ENCODE measurements at places on chromosomes 5 and 9.
A peak's percentile ranks its signal among the peaks of the same experiment; 100 is the strongest.

GRCh38 chr5:43336159-43336558 is 22.9 kb upstream of the HMGCS1 start:
- no peak for DNase-seq

GRCh38 chr5:66744040-66744439 is 147.8 kb downstream of the MAST4 start:
- DNase-seq: no peak

- peak; percentile 78 for DNase-seq
Observed at GRCh38 chr5:126054577-126055347, 368.4 kb upstream of the GRAMD2B start.

DNA sequence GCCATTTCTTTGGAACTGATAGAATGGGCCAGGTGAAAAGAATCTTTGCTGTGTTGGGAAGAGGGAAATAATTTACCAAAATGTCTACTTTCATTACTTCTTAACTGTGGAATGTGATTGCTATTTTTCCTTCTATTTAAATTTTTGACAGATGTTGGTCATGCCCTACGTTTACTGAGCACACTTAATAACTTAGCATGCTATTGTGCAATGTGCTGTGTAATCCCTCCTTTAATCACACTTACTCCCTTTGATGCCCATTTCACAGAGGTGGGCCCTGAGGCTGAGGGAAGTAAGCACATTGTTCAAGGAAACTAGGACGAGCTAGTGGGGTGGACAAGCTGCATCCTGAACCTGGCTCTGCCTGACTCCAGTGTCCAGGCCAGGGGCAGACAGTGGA is 47.8 kb upstream of the INSYN2B start:
- no peak for DNase-seq

DNA sequence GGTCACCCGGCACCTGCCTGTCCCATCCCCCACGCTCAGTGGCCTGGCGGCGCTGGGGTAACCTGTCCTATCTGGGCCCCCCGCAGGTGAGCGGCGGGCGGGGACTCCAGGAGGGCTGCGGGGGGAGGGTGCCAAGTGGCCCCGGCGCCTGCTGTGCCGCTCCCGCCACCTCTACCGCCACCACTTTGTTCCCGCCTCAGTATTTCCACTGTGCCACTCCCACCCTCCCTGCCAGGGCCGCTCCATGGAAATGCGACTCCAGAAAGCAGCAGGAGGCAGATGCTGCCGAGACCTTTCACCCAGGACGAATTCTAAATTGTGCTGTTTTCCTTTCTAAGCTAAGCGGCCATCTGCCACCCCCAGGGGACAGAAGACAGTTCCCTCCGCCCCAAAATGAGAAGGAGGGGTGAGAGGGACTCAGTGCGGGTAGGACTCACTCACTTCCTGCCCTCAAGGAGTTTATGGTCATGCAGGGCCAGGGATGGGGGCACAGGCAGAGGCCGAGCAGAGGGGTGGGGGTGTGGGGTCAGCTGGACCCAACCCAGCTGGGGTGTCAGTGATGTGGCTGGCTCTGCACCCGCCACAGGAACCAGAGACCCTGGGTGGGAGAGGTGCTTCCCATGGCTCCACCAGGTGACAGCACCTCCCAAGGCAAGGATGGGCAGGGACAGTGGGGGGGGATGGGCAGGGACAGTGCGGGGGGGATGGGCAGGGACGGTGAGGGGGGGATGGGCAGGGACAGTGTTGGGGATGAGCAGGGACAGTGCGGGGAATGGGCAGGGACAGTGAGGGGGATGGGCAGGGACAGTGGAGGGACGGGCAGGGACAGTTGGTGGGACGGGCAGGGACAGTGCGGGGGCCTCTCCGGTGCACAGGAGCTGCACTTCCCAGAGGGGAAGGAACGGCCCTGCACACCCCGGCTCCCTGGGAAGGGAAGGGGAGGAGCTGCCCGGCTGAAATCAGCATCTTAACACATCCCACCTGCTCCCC is 17.8 kb downstream of the NOTCH1 start:
- peak; percentile 35 for DNase-seq

GRCh38 chr5:173412566-173412965 is 84.4 kb upstream of the STC2 start:
- DNase-seq: no peak

GRCh38 chr5:168184103-168184502 is 107.3 kb upstream of the WWC1 start:
- DNase-seq: no peak

GRCh38 chr9:109780453-109781033 is 545 bp downstream of the PALM2AKAP2 start:
- DNase-seq: no peak

GRCh38 chr5:180590543-180591310 is 572 bp downstream of the SCGB3A1 start:
- DNase-seq: no peak

- DNase-seq: no peak
Observed at GRCh38 chr9:3951161-3951665, 348.7 kb downstream of the GLIS3 start.

GRCh38 chr5:44909004-44909403 is 100.3 kb downstream of the MRPS30 start:
- DNase-seq: no peak

GRCh38 chr5:157323107-157323706 is 57.3 kb downstream of the CYFIP2 start:
- no peak for DNase-seq

DNA sequence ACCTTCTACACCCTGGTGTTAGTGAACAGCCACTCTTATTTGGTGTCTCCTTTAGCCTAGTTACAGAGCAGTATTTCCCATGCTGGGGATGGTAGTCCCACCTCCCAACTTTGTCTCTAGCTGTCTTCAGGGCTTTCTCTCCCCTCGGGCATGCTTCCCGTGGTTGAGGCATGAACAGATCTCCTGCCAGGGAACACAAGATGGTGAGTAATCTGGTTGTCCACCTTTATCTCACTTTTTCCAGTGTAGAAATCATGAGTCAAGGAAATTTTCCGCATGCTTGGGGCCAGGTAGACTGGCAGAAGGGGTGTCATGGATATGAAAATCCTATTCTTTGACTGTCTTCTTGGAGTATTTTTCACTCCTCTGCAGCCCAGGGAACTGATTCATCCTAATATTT is 532.9 kb downstream of the ANXA1 start:
- DNase-seq: no peak

DNA sequence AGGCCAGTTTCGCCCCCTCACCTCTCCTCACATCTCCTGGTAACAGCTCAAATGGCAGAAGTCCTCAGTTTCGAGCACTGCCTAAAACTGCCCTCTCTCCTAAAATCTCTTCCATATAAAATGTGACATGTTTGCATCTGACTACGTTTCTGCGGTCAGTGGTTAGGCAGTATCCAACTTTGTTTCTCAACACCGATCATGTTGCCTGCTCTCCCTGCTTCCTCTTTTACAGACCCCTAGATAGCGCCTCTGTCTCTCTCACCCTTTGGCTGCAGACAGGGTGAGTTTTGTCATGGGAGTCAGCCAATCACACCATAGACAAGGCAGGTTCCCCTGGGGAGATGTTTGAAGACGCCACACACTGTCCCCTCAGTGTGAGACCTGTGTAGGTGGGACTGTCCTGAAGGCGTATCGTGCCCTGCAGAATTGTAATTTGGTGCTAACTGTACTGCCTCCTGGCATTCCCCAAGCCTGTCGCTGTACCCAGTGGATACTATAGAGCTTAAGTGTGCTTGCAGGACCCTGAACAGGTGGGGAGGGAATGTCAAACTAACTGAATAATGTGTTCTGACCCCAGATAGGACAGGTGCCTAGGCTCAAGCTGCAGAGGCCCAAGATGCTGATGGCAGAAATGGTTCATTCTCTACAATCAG is 1.1 kb downstream of the HEXB start:
- no peak for DNase-seq

DNA sequence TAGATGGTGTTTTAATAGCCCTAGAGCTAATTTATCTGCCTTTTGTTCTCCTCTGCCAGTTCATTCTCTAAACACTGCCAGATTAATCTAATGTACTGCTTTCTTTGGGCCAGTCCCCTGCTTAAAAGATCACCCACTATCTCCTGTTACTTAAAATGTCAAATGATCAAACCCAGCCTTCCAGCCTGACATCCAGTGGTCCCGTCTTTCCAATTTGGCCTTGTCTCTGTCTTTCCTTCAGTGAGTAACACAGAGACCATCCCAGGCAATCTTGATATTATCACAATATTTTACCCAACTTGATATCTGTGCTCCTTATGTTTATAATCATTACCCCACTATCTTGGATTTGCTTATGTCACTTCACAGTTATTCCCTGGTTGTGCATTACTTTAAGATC is 12.0 kb downstream of the PRR16 start:
- DNase-seq: no peak

DNA sequence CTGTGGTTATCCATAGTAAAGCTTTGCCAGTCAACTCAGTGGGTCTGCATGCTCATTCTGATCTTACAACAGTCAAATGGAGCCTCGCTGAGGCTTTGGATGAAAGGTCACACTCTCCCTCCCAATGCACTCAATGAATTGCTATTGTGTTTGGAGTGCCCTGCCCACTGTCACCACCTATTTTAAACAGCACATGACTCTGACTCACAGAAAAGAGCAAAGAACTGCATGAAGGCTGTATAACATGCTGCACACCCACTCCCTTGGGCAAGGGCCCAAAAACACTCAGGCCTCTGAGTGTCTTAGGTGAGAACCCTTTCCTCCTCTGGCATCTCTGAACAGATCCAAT is 118.7 kb upstream of the CCDC112 start:
- DNase-seq: no peak

GRCh38 chr5:96649251-96649662 is 12.9 kb upstream of the CAST start:
- DNase-seq: no peak

DNA sequence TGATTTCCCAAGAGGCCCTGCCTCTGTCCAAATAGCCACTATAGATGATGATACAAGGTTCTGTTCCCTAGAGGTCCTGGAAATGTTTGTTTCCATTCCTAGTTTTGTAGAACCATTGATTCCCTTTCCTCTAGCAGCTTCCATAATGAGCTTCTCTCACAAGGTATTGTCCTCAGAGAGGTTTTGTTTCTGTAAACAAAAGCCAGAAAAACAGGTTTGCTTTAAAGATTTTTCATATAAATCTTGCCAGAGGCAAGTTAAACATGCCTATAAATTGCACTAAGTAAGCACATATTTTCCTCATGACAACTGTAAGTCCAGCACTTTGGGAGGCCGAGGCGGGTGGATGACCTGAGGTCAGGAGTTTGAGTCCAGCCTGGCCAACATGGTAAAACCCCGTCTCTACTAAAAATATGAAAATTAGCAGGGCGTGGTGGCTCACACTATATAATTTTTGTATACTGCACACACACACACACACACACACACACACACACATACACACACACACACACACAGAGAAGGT is 1787.7 kb downstream of the EFNA5 start:
- DNase-seq: peak; percentile 1

DNA sequence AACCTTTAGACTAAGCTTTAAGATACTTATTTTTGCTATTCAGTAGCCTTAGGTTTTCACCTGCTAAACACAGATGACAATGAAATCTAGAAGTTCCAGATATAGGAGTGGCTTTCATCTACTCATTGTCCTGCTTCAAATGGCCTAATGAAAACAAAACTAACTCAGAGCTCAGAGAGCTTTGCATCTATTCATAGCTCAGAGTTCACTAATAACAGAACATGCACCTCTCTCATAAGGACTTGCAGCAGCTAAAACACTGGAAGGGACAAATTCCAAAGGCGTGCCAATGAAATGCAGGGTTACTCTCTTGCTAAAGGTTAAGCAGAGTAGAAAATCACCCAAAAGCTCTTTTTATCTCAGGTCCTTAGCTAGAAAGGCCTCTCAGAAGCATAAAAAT is 29.0 kb downstream of the SLC31A2 start:
- DNase-seq: no peak

DNA sequence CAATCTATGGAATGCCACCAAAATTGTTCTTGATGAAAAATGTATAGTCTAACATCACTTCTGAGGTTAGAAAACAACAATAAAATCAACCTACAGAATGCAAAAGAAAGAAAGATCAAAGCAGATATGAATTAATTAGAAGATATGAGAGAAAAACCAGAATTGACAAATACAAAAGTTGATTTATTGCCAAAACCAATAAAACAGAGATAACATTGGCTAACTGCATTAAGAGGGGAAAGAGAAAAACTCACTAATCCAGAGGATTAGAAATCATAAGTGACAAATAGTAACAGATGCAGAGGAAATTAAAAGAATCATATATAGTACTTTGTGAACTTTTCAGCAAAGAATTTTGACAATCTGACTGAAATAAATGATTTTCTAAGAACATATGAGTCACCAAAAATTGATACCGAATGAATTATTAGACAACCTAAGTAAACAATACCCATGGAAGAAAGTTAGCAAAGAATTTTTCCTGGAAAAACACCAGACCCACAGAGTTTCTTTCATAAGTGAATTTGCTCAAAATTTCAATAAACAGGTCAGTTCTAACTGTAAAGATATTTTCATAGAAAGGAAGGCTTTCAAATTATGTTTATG is 167.7 kb downstream of the AOPEP start:
- DNase-seq: no peak

DNA sequence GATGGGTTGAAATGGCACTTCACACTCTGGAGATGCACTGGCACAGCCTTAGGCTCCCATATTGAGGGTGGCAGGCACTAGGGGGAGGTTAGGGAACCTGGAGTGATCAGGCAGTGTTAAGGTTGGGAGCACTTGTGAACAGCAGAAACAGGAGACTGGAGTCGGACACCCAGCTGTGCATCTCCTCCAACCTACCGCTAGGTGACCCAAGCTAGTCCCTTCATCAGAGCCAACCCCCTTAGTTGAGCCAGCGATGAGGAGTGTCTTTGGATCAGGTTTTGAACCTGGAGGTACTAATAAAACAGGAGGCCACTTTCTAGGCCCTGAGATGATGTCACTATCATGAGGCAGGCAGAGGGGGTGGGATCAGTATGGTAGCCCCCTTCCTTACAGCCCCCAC is 1.7 kb downstream of the ACTL7B start:
- DNase-seq: no peak

GRCh38 chr5:32055891-32056866 is 117.9 kb downstream of the GOLPH3 start:
- DNase-seq: no peak
